Foreskin fibroblast (primary cell): ENCODE measurements at places on chromosomes 3 and 15.

DNA sequence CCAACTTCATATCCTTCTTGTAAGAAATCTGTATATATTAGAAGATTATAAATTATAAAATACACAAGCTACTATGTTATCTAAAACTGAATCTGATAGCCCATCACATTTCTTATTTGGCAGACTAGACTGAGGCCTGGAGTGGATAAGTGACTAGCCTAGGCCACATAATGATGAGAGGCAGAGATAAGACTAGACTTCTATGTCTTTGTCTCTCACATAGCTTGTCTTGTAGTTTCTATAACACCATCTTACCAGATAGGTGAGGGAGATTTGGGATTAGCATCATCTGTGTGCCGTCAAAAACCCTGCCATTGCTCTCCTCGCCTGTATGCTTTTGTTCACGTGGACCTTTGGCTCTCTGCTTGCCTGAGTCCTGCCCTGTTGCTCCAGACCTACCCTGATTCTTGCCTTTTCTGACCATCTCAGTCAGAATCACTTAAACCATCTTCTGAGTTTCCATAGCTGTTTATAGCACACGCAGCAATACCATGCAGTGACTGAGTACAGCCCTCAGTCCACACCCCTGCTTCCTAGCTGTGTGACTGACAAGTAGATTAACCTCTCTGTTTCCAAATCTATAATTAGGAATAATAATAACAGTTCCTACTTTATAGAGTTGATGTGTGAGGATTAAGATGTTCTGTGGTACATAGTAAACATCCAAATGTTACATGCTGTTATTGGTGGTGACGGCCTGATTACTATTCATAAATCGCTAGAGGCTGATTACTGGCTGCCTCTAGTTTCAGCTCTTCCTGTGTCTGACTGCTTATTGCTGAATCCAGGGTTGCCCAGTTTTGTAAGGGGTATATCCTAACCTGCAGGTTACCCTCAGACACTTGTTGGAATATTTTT is 49.7 kb downstream of the PDE8A start:
- DNase-seq, result no peak

GRCh38 chr3:156425651-156426050 is 129.3 kb downstream of the SSR3 start:
- no peak for DNase-seq

- DNase-seq, result no peak
These were observed 40.1 kb downstream of the TRIM71 start for GRCh38 chr3:32857921-32858320.

DNA sequence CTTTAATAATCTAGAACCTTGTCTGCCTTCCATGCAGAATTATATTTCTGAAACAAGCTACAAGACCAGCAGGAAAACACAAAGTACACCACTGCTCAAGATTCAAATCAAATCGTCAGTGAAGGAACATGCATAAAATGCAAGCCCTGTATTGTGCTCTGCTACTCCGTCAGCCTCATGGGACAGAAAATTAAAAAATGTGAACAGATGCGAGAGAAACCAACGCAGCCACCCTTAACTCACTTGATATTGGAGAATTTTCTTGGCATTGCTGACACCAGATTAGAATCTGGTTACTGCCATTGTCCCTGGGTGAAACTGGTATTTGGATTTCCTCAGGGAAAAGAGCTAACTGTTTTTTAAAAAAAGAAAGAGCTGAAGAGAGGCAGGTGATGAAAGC is 23.6 kb downstream of the ANXA2 start:
- no peak for DNase-seq

GRCh38 chr3:118977671-118978392 is 56.8 kb downstream of the IGSF11 start:
- DNase-seq, result no peak

GRCh38 chr3:10926811-10927521 is 65.6 kb upstream of the SLC6A1 start:
- no peak for DNase-seq
